Posterior vena cava (tissue), 2 donors: ENCODE measurements at places on chromosomes 7 and 10.

DNA sequence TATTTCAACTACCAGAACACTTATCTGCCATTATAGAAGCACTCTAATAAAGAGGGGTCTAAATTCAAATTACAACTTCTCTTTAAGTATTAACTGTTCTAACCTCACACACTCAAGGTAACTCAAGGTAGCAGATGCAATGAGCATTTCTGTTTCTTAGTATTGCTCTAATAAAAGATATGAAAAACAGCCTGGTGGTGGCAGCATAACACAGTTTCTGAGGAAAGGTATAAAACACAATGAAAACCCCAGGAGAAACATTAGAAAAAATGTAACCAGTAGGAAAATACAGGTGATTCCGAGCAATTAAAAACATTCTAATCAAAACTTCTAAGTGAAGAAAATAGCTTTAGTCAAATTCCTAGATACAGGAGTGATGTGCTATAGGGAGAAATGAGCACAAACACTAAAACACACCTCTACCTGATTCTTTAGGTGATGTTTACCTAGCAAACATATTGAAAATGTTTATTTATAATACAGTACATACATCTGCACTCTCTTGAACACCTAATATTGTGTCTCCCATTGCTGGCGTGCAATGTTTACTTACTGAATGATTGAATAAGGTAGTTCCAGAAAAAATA is 3.5 kb downstream of the MKRN1 start:
- no peak for DNase-seq

DNA sequence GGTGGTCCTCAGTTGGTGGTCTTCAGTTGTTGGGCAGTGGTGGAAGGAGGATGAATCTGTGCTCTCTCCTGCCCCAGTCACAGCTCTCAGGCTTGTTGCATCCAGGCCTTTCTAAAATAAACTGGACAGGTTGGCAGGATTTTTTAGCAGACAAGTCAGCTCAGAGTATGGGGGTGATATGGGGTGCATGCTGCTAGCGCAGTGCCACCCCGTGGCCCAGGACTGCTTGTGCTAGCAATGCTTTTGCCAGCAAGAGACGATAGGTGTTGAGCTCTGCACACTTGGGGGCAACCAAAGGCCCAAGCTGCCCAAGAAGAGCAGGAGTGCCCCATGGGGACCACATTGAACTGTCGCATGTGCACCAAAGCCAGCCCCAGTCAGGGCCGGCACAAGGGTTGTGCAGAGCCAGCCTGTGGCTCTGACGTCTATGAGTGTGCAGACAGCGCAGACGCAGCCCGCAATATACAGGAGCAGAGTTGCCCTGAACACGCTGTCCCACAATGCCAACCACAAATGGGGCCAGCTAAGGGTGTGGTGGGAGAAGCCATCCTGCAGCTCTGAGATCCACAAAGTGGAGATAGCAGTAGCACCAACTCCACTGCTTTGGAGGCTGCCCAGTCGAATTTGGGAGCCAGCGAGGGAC is 49.8 kb upstream of the PDSS1 start:
- no peak for DNase-seq

DNA sequence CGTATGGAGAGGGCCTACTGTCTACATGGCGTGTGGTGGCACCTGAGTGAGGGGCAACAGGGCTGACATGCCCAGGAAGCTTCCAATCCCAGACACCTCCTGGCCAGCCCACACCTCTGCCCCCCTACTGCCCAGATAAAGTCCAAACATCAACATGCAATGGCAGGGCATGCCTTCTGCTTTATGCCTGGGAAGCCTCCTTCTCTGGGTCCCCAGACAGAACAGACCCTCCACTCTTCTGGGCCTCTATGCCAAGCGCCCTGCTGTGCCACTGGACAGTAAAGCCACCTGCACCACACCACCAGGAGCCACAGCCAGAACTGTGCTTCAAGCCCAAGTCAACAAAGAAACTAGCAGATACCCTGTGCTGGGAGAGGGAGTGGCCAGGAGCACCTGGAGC is 12.5 kb downstream of the TMEM72 start:
- DNase-seq: no peak

- no peak for DNase-seq
Measured at GRCh38 chr10:11746883-11747539, 4.8 kb downstream of the ECHDC3 start.

DNA sequence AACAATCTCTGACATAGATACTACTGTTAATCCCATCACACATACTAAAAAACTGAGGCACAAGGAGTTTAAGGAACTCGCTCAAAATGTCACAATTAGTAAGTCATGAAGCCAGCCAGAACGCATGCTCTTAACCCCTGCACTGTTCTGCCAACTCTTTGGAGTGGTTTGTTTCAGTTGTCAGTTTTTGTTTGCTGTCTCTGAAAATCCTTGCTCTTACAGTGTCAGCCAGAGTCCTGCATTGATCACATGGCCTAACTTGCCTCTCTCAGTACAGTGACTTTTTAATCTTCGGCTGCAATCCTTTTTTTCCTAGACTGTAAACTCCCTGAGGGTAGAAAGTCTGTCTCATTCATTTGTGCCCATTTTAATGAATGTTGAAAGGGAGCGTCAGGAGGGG is 753.8 kb downstream of the AUTS2 start:
- no peak for DNase-seq

- DNase-seq: no peak
Measured at GRCh38 chr10:51878695-51879094, 179.3 kb upstream of the CSTF2T start.

DNA sequence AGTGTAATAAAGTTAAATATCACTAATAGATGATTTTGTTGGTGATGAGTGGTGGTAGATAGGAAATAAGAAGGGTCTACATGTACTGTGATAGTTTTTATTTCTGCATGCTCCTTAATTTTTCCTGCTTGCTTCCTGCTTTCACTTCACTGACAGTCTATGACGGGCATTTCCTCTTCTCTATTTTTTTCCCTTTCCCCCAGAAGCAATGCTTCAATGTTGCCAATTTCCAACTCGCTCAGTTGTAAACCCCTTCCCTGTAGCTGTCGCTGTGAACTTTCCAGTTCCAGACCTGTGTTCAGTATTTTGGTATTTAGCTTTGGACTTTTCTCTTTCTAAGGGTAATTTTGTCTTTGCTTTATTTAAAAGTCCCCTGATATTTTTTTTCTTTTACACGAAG is 123.5 kb upstream of the AGR3 start:
- DNase-seq: no peak

- peak; percentile 79 for DNase-seq
Measured at GRCh38 chr10:46544989-46545791, 11.3 kb downstream of the GPRIN2 start.

DNA sequence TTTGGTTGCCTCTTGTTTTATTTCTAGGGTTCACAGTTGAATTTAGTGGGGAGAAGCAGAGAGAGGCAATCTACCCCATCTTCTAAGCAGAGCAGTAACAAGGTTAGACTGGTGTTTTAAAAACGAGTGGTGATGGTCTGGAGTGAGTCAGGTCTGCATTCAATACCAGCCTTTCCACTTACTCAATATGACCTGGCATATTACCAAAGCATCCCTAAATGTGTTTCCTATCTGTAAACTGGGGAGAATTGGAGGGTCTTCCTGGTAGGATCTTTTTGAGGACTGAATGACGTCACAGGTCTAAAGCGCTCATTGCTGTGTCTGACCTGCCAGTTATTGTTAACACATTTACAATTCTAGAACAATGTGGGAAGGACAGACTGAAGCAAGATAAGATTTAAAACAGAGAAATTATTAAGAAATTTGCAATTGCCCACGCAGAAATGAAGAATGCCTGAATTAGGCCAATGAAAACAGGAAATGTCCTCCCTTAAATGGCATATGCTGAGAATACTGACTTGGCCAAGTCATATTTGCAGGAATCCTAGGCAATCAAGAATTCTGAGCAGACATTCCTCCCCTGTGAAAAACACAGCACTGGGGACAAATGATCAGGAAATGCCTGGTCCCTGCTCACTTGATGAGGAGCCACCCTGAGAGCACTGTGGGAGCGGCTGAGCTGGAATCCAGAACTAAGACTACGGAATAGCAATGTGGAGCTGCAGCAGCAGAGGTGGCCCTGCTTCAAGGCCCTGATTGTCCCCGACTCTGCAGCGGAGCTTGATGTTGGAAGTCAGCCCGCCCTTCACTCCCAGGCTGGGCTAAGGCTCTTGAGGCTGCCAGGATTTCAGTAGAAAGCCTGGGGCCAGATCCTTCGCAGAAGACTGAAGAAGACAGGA is 184.5 kb upstream of the CXCL12 start:
- no peak for DNase-seq

- DNase-seq: peak; percentile 34
Measured at GRCh38 chr10:119198438-119198837, 8.9 kb upstream of the GRK5 start.

DNA sequence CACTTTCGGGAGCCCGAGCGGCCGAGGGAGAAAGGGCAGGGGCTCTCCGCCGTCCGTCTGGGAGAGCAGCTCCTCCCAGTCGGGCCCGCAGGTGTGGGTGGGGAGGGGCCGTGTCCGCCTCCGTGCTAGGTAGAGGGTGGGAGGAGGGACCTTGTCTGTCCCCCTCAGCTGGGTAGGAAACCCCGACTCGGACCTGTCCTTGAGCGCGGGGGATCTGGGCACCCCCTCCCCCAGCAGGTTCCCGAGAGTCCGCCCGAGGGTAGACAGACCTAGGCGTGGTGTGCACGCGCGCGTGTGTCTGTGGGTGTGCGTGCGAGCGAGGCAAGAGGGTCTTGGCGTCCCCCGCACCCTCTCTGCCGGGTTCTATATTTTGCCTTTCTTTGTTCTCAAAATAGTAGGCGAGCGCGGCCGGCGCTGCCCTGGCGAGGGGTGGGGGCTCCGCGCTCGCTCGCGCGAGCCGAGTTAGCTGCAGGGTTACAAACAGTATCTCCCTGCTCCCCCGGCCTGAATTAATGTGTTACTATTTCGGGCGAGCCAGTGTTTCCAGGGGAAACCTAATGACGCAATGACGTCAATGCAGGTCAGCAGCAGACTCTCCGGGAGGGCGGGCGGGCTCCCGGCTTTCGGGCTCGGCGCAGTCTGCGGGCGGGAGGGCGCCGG is 73.9 kb upstream of the LEP start:
- peak; percentile 81 for DNase-seq

DNA sequence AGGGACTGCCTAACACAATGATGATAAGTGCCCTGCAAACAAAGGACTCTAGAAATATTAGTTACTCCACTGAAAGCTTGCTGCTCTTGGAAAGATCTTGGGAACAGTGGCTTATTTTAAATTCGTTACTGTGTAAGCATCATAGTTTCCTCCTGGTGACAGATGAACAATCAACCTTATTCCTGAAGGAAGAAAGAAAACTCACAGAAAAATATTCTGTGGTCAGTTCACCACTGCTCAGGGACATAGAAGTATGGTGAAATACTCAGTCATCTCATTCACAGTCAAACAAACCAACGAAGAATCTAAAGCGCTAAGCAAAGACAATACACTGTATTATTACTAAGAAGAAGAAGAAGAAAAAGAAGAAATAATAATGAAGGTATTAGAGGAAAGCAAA is 27.8 kb downstream of the MKX start:
- no peak for DNase-seq

DNA sequence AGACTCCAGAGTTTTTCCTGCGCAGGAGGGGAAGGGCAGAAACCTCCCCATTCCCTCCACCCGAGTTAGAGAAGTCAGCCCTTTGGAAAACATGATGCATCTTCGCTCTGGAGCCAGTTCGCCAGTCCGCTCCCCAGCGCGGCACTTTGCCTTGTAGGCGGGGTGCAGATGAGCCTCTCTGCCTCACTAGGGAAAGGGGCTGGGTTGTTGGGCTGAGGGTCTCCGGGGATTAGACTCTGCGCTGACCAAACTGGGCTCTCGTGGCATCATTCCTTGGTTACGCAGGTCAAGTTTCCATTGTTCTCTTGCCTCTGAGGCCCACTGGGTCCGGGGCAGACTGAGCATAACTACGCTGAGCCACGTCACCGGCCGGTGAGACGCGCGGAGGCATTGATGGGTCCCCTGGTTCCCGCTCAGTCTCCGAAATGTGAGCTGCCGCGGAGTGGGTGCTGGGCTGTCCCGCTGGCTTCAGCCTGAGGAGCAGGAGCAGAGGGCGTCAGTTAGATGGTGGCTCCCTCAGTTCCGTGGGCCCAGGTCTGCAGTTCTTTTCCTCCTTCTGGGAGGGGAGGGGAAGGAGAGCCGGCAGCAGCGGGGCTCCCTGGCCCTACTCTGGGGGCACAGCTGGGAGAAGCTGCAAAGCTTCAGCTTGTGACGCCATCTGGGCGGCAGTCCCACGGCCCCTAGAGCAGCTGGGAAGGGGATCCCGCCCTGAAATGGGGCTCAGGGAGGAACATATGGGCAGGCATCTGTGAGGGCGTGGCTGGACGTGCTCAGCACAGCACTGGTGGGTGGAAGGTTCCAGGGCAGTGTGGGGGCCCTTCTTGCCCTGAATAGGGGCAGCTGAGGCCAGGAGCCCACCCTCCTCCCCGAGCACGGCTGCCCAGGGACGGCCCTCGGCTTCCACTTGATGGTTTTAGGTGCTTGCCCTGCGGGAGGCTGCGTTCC is 121.3 kb upstream of the BTBD16 start:
- peak; percentile 94 for DNase-seq

DNA sequence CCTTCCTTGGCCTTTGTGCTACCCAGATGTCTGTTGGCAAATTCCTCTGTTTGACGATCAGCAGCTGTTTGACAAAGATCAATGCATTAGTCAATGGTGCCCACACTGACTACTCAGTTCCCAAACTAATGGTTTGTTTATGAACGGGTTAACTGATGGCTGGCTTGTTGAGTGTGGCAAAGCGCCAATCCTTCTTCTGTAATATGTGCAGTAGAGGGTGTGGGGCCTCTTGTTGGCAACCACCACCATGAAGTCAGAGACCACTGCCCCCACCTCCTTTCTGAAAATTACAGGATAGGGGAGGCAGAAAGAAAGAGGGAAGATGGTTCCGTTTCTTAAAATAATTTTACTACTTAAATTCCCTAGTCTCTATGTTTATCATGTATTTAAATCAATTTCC is 2.6 kb upstream of the PLCE1 start:
- DNase-seq: no peak

DNA sequence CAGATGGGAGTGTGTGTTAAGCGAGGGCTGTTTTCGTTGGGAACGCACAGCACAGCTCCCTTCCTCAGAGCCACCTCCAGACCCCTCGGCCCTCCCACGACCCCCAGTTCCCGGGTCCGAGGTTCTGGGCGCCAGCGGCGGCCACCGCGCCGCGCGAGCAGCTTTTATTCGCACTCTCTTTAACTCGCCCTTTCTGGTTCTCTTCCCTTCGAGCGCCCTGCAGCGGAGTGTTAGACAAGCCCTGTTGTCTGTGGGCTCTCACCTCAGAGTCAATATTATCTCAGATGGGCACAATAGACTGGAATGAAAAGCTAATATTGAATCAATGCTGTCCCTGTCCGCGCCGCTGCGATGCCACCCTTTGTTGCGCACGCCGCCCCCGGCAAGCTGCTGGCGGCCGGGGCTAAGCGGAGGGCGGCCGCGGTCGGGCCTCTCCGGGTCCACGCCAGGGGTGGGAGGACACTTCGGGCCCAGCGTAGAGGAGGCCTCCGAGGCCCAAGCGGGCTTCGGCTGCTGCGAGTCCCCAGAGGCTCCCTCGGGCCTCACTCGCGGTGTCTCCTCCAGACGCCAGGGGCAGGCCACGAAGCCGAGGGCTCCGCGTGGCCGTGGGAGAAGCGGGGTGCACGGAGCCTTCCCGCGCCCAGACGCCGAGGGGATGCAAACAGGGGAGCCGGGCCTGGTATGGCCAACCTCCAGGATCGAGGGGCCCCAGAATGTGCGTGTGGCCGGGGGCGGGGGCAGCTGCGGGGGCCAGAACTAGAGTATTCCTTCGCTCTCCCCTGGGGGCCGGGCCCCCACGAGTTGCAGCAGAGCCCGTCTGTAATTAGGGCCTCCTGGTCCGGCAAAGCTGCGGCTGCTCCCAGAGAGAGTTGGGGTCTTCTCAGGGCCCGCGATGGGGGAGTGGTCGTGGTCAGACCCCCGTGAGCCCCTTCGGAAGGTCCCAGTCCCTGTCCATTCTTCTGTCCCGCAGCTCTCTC is 7.9 kb upstream of the EMX2 start:
- DNase-seq: no peak
